GM06990 (cell line): ENCODE measurements at places on chromosomes 7 and 10.
A peak's percentile ranks its signal among the peaks of the same experiment; 100 is the strongest.

DNA sequence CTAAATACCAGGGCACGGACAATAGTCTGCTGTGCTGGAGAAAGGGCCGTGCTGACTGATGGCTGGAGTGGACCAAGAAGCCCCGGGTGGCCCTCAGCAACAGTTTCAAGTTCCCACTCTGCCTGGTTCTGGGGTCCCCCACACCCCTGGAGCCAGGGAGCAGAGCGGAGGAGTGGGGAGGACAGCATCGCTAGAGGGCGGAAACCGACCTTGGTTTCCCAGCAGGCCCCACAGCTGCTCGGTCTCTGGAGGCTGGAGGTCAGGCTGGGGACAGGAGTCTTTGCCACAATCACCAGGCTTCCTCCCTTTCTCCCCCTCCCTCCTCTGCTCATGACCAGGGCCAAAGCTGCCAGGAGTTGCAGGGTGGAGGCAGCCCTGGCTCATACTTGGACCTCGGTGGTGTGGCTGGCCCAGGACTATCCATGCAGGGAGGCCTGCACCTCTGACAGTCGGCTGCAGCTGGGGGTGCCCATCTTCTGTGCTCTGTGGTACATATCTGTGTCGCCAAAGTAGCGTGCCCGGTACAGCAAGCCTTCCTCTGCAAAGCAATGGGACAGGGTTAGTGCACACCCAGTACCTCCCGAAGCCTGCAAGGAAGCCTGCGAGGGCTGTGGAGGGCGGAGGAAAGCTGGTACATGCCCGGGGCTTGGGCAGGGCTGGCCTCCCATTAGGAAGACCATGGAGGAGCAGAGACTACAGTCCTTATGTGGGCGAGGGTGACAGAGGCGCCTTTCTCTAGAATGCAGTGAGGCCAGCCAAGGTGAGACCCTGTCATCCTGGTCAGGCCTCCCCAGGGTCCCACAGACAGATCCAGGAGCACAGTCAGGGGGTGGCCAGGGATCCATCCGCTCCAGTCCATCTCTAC, 19.1 kb downstream of the DNAJB12 start:
- DNase-seq, result peak; percentile 81

DNA sequence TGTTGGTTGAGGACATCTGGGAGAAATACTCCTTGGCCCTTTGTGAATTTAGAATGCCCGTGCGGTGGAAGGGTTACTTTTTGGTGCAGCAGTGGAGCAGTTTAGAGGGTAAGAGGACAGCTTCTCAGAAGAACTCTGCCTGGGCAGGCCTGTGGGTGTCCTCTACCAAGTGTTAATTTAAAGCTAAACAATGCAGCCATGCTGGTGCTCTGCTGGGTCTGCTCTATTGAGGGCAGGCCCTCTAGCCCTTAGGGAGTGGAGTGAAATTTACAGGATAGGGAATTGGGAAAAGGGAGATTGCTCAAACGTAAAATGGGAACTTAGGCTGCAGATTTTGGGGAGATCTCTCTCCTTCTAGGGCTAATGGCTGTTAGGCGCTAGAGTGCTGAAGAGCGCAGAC, 22.1 kb downstream of the BLNK start:
- DNase-seq, result no peak

GRCh38 chr7:29588900-29589696, 25.5 kb downstream of the PRR15 start:
- DNase-seq, result no peak

- DNase-seq, result no peak
Measured at GRCh38 chr10:14016011-14016536, 314.6 kb downstream of the FRMD4A start.

GRCh38 chr7:96161897-96162296, 160.0 kb downstream of the SLC25A13 start:
- DNase-seq, result no peak

DNA sequence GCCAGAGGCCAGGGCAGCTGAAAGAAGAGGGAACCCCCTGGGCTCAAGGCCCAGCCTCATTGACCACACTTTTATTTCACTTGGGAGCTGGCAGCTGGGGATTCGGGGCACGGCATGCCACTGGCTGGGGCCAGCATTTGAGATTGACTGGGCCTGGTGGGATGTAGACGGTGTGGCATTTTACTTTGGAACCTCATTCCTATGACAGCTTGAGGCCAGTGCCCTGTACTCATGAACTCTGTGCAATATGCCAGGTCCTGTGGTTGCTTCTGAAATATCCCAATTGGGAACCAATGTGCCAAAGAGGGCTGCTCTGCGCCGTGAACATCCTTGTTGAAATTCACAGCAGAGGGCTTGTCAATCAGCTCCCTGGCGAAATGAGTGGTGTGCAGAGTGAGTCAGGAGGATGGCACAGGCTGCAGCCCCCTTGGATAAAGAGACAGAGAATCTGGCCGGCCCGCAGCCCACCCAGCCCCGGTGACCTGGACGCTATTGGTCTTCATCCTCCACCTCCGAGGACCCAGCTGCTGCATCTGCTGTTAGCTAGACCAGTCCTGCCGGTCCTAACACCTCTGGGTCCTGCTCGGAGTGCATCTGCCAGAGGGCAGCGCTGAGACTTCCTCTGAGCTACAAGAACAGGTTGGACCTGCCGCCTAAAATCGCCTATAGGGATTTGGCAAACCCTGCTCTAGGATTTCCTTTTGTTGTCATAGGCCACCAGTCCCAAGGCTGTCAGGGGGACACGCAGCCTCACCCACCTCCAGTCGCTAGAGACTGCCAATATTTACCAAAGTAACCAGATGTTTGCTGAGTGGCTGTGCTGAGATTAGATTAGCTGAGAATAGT, 58.0 kb downstream of the PRKAG2 start:
- no peak for DNase-seq

DNA sequence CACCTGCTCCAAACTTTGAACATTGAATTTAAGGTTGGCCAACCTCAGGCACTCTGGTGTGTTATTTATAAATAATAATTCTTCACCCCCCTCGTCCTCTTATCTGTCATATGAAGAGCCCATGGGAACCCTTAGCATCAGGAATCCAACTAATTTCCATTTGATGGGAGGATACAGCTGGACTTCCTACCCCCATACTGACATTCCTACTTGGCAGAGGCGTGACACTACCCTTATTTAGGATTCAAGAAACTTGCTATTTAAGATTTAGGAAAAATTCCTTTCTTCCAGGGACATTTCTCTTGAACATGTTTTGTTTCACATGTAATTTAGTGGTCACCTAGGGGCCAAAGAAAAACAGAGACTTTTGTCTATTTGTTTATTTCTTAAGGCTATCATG, 171.9 kb upstream of the NRP1 start:
- DNase-seq, result no peak

GRCh38 chr7:86647385-86648094, 3.8 kb downstream of the GRM3 start:
- no peak for DNase-seq

- DNase-seq, result no peak
Measured at GRCh38 chr10:8085251-8085650, 30.8 kb downstream of the GATA3 start.

GRCh38 chr10:4127518-4128315, 342.7 kb upstream of the KLF6 start:
- DNase-seq, result peak; percentile 72

- no peak for DNase-seq
Measured at GRCh38 chr10:7475046-7475911, 64.4 kb upstream of the SFMBT2 start.
